Left cardiac atrium (tissue), 4 donors: ENCODE measurements at places on chromosomes 5 and 9.

DNA sequence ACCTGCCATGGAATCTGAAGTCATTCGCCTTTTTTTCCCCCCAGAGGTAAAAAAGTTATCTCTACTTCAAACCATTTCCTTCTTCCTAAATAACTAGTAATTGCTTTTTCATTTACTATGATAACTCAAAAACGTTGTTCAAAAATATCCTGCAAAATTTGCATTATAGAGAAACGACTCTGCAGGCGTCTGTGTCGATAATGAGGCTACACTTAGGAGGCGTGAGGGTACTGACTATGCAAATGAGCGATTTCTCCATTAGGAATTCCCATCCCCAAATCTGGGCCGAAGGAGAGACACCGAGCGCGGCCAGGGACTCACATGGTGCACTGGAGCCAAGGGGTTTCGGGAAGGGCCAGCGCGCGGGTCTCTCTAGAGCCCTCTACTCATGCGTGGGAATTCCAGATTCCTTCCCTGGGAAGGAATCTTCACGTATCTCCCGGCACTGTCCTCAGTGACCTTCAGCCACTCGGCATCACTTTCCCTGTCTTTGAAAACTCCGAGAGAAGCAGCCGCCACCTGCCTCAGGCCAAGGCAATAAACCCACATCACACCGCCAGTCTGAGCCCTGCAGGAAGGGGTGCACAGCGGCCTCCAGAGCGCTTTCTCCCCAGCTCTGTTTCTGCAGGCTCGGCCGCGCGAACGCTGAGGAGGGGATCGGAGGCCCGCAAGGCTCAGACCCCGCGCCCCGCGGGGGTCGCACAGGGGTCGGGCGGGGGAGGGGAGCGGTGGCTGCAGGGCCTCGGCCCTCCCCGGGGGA is 718 bp upstream of the DENND4C start:
- DNase-seq, result peak; percentile 61

DNA sequence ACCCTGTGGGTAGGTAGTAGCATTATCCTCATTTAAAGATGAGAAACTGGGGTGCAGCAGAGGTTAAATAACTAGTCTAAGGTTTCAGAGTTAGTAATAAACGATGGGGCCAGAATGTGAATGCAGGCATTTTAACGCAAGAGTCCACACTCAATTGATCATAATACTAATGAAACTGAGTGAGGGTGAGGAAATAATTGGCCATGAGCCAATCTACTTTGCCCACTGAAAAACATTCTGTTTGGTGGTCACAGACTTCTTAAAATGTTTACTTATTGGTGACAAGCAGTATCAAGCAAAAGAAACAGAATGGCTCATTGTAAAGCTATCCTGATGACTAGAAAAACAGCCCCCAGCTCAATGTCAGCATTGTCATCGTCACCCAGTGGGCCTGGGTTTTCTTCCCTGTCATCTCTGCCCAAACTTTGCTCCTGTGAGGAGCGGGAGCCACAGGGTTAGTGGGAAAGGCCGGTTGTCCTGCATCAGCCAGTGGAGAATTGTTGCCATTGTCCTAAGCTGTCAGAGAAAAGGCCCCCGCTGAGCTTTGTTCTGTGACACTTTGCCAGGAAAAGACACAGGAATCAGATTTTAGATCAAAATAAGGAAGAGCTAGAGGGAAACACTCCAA is 77.3 kb upstream of the MAN2A1 start:
- no peak for DNase-seq

GRCh38 chr9:131310833-131311554 is 21.5 kb downstream of the PLPP7 start:
- peak; percentile 55 for DNase-seq

- no peak for DNase-seq
Measured at GRCh38 chr5:173155912-173156311, 11.6 kb downstream of the BNIP1 start.

GRCh38 chr5:69083412-69083811 is 10.4 kb upstream of the SLC30A5 start:
- no peak for DNase-seq

DNA sequence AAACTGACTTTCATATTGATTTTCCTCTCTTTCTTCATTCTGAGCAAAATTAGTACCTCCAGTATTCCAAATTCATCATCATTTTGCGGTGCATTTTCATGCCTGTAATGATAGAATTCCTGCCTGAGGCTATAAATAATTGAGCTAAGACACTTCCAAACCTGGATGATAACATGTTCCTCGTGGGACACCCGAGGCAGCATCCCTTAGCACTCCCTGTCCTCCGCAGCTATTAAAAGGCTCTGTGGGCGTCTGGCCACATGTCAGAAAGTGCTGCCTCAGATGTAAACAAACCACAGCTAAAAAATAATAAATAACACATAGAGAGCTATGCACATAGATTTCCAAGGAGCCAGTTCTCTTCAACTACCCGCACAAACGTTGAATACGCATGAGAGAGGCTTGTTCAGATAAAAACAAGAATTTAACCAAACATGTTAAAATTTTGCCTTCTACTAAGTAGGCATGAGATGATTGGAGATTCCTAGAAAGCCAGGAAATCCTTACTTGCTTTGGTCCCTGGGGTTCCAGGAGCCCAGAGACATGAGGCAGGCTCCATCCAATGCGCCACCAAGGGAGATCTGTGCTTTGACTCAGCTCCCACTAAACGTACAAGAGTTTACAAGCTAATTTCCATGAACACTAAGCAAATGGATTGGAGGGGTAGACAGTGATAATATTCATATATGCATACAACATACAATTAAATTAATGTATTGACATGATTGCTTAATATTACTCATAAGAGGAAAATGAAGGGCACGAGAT is 82.7 kb downstream of the SHC3 start:
- no peak for DNase-seq
